ENCODE measurements at places on chromosomes 7 and 10.

DNA sequence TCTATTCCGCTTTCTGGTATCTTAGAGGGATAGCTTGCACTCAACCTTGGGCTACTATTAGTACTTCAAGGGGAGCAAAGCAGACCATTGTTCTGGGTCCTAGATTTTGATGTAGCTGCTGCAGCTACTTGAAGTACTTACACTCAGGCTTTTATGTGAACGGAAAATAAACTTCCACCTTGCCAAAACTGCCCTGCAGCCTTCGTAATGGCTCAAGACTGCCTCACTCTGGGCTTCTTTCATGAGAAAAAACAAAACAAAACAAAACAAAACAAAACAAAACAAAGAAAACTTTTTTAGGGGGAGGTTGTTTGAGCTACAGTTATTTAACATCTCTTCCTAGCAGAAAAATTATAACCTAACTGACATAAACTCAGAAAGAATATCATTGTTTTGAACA, 19.4 kb upstream of the EPHB6 start:
- DNase-seq: no peak

DNA sequence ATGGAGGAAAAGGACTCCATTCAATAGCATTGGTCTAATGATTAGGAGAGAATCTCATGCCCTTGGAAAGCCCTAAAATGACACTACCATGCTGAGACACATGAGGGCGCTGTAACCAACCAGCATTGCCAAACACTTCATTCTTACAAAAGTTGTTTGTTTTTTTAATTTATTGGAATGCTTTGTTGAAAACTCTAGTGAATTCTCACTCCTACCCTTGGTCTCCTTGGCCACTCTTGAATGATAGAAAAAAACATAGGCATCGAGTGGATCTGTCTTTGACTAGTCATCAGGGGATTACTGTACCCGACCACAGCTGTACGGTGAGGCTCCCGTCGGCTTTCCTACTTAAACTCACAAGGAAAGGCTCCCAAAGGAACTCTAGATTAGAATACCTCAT, 29.3 kb upstream of the ADD3 start:
- peak; percentile 82 for DNase-seq

GRCh38 chr7:1939434-1940401, 269.6 kb downstream of the ELFN1 start:
- no peak for DNase-seq

GRCh38 chr10:1195828-1196227, 139.6 kb downstream of the WDR37 start:
- DNase-seq: no peak

- no peak for DNase-seq
These were observed 4.6 kb downstream of the NET1 start for GRCh38 chr10:5416981-5417380.

- peak; percentile 30 for DNase-seq
These were observed 57.4 kb upstream of the EBF3 start for GRCh38 chr10:130021383-130021950.

Measured in iris pigment epithelial cell (primary cell).